ENCODE measurements at places on chromosomes 2 and 18.

DNA sequence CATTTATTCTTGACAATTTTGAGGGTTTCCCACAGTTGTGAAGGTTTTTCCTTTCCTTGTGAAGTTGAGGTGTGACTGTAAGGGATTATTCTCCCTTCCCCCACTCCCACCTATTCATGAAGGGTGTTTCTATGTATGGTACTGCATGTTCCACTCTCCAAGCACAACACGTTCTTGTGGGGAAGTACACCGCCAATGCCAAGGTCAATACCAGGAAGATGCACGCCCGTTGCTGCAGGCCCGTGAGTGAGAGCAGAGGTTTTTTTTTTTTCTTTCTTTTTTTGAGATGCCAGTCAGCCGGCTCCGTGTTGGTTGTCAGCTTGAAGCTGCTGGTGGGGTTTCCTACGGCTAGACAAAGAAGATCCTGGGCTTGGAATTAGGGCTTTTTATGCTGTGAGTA is 38.6 kb upstream of the EPHA4 start:
- DNase-seq = no peak

GRCh38 chr2:64063454-64063853 is 44.2 kb upstream of the VPS54 start:
- DNase-seq = no peak

DNA sequence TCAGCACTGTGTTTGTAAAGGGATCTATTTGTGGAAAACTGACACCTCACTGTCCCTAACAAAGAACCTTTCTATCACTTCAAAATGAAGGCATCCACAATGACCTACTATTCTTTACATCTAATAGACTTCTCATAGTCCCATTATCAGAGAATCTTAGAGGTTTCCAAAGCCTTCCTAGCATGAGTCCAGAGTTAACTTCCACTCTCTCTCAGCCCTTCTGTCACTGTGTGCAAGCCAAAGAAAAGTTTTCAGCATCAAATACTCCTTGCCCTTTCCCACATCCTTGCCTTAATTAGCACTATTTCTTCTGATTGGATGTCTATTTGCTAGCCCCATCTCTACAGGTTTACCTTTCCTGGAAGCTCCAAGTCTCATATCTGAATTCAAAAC is 178.5 kb downstream of the ERBB4 start:
- DNase-seq = no peak

DNA sequence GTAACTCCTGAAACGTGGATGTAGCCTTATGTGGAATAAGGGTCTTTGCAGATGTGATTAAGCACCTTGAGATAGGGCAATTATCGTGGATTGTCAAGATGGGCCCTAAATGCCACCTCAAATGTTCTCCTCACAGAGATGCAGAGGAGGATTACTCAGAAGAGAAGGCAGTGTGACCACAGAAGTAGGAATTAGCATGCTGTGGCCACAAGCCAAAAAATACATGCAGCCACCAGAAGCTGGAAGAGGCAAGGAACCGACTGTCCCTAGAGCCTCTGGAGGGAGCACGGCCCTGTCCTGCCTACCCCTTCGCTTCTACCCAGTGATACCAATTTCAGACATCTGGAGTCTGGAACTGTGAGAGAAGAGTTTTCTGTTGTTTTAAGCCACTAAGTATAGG is 47.3 kb upstream of the MGAT5 start:
- no peak for DNase-seq

DNA sequence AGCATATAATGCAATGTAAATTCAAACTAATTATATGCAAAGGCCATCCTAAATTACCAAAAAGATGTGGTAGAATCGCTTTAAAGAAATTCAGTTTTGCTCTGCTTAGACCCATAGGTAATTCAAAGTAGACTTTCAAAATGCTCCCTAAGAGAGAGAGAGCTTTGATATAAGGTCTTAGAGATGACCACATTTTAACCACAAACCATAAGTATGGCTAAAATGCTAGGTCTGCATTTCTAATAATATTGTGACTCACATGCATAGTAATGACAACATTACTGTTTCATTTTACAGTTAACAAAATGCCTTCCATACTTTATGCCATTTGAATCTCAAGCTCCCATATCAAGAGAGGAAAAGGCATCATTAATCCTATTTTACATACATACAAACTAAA is 144.5 kb downstream of the RAD51AP2 start:
- DNase-seq = no peak

DNA sequence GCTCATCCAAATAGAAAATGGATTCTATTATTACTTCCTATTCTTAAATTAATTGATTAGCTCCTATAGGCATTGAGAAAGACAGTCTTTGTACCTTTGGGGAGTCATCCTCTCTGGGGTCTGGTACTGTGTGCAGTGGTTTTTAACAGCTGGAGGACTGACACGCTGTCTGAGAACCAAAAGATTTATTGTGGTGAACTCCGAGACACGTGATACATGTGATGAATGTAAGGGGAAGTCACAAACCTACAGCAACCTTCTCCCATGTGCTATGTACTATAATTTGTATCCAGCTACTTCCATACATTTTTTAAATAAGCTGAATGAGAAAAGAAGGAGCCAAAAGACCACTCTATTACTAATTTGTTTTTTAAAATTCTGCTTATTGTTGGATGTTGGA is 133.7 kb downstream of the GALNT3 start:
- DNase-seq = no peak

- DNase-seq = no peak
Observed at GRCh38 chr2:183035954-183036669, 2.1 kb downstream of the NCKAP1 start.

DNA sequence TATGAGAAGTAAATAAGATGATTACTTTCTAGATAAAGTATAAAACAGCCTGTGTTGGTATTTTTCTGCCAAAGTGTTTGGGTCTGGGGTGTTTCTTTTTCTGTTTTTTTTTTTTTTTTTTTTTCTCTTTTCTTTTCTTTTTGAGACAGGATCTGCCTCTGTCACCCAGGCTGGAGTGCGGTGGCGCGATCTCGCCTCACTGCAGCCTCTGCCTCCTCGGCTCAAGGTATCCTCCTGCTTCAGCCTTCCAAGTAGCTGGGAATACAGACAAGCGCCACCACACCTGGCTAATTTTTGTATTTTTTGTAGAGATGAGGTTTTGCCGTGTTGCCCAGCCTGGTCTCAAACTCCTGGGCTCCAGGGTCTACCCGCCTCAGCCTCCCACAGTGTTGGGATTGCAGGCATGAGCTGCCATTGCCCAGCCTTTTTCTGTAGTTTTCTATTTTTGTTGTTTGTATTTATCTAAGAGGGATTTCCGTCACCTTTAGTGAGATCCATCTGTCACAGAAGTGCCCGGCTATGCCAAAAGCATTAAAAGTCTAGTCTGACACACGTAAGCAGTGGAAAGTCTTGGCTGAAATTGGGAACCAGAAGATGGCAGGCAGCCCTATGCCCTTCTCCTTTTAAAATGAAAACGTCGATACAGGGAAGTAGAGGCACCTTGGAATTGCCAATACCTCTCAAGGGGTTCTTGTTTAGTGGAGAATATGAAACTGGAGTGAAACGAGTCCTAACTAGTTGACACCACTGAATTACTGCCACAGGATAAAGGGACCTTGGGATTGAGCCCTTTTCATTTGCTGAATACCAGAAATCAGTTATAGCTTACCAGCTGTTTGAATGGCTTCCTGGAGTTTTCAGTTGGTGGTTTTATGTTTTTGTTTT is 14.0 kb downstream of the UGP2 start:
- DNase-seq = no peak

DNA sequence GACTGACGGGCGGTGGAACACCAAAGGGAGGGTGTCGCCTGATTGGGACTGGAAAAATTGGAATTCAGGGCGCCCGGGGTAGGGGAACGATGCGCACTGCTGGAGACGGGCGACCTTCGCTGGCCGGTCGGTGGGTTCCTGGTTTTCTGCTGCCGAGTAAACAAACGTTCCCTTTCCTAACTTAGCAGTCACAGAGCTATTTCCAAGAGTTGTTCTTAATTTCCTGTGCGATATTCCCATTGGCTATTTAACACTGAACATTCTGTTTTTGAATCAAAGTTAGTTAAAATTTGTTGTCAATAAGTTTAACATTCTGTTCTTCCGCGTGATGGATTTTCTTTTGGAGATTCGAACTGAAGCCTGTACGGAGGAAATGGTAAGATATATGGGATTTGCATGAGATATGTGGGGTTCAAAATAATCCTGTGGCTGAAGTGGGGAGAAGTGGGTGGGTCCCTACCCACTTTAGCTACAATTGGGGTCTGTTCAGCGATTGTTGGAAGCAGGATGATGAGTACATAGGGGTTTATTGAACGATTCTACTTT is 862 bp downstream of the C18orf54 start:
- no peak for DNase-seq

- DNase-seq = no peak
Observed at GRCh38 chr2:111239107-111239506, 118.4 kb downstream of the BCL2L11 start.

GRCh38 chr2:160816916-160817499 is 323.4 kb upstream of the RBMS1 start:
- no peak for DNase-seq

GRCh38 chr2:46699934-46700256 is 215.7 kb downstream of the MCFD2 start:
- DNase-seq = no peak

DNA sequence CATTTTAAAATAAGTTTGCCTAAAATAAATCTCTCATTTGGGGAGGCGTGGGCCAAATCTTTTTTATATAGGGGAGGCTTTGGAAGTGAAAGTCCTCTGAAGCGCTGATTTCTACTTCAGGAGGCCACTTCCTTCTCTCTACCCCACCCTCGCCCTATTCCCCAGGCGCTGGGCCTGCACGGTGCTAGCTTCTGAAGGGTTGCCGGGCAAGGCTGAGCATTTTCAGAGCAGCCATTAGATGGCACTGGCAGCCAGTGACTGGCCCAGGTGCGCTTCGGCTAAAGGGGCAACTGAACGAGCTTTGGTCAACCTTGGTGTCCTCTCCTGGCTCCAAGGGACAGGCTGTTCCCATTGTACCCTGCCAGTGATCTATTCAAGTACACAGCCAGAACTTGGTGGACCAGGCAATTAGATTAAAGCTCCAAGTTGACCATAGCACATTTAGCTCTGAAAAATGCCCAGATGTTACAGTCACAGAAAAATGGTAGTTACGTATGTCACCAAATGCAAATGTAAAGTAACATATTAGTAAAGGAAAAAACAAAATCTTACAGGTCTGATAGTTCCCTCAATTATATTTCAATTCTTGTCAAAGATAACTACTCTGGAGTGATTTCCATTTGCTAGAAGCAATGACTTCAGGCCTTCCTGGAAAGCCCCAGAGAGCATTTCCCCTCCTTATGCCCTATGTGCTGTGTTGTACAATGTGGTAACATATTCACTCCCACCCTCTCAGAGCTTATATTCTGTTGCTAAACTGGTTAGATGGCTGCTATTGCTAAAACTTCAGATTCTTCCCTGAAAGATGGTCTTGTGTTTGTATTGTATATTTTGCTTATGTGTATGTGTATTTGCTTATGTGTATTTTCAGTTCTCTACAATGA is 2.1 kb downstream of the POMC start:
- no peak for DNase-seq

- no peak for DNase-seq
Observed at GRCh38 chr2:181954538-181954883, 31.1 kb upstream of the PPP1R1C start.

GRCh38 chr18:46877329-46877987 is 39.8 kb downstream of the PIAS2 start:
- no peak for DNase-seq

- no peak for DNase-seq
Observed at GRCh38 chr2:117232305-117232704, 582.2 kb upstream of the DDX18 start.

DNA sequence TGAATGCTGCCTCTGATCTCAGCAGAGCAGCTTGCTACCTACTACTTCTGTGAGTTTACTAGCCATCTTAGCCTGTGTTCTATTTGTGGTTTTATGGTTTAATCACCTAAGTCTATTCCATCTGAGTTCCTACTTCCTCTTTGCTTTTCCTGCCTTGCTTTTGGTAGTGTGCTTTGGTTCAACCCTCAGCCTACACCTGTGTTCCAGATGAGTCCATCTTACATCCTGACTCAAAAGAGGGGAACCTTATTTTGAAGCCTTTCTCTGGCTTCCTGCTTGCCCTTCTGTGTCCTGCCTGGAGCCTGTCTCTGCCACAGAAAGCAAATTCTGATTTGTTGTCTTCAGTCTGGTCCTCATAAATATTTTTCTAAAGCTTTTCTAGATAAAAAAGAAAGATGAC is 530.3 kb upstream of the MEX3C start:
- no peak for DNase-seq

- no peak for DNase-seq
Observed at GRCh38 chr2:202726070-202726469, 91.3 kb downstream of the FAM117B start.

DNA sequence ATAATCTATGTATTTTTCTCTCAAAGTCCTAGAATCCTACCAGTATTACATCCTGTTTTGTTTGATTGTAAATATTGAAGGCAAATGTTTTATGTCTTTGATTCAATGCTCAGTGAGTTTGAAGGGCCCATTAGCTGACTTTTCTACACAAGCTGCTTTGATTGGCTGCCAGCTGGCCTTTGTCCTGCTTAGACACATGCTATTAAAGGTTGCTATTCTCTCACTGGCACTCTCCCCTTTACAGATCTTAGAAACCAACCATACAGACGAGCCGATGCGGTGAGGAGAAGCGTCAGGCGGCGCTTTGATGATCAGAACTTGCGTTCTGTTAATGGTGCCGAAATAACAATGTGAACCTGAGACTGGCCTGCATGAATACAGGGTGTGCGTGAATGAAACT is 69.7 kb downstream of the PRPF40A start:
- no peak for DNase-seq

DNA sequence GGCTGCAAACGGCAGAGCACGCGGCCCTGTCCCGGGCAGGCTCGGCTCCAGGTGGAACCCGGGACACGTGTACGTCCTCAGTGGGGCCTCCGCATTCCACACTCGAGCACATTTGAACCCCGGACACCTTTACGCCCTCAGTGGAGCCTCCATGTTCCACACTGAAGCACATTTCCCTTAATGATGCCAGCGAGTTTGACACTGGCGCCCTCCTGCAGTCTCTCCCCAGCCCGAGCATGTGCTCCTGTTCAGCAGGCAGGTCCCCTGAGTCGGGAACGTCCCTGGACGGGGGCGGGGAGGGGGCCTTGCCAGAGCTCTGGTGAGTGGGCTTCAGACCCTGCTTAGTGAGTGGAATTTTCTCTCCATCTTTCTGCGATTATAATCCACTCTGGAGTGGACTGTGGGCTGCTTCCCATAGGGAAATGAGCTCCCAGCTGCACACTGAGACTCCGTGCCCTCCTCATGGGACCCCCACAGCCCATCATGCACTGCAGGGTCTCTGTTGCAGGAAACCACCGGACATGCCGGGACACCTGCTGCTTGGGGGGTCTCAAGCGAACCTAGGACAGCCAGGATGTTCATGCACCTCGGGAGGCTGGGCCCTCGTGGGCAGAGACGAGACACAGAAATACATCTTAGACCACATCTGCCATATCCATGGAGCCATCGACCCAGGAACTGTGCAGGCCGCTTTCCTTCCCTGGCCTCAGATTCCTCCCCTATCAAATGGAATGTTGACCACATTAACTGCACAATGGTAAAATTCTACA is 70.3 kb upstream of the SNTG2 start:
- no peak for DNase-seq

GRCh38 chr2:160993654-160994061 is 166.6 kb upstream of the TANK start:
- DNase-seq = no peak

GRCh38 chr18:23143815-23144261 is 8.6 kb downstream of the CABLES1 start:
- no peak for DNase-seq

All from glomerular endothelial cell (primary cell).